ENCODE measurements at places on chromosomes 1 and 21.
A peak's percentile ranks its signal among the peaks of the same experiment; 100 is the strongest.

DNA sequence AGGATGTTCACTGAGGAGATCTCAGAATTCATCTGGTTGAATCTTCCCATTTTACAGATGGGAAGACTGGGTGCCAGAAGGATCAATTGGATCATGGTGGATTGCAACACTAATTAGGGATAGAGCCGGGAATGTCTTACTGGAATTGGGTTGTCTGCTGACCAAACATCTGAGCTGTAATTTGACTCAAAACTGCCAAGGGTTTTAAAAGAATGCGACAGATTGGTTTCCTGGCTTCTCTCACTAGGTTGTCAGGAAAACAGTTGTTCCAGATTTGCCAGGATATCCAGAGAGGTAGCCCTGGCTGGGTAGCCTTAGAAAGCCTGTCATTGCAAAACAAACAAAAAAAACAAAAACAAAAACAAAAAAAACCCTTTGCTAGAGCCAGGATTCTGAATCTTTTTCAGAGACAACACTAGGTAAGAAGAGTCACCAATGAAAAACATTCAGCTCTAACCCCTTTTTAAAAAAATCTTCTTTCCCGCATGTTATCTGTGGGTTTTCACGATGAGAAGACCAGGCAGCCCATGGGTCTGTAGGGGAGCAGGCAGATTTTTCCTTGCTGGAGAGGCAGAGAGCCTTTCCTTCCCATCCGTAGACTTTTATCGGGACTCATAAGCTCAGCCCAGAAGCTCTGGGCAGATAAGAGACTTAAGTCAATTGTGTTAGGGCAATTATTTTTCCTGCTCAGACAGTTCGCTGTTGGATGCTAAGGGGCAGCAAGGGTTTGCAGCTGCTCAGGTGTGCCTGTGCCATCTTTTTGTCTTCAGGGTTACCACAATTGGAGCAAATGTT, 418.9 kb downstream of the PRDM2 start:
- DNase-seq, result no peak

DNA sequence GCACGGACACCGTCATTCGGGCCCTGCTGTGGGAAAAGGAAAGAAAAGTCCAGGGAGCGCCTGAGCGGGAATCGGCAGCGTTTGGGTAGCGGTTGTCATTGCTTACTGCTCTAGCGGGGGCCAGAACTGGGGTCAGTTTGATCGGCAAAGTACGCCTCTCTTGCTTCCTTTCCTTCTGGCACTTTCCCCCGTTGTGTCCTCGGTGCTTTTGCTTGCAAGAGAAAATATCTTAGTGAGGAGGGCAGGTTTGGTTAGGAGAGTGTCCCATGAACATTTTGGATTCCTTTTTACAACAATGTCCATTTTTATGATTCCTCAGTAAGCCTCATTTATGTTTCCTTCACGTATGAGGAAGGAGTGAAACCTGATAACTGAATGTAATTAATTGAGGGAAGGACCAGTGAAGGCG, 670 bp downstream of the ST3GAL3 start:
- no peak for DNase-seq

GRCh38 chr1:163596541-163597258, 274.9 kb downstream of the NUF2 start:
- peak; percentile 36 for DNase-seq

GRCh38 chr1:218521414-218522169, 176.5 kb downstream of the TGFB2 start:
- DNase-seq, result peak; percentile 58

DNA sequence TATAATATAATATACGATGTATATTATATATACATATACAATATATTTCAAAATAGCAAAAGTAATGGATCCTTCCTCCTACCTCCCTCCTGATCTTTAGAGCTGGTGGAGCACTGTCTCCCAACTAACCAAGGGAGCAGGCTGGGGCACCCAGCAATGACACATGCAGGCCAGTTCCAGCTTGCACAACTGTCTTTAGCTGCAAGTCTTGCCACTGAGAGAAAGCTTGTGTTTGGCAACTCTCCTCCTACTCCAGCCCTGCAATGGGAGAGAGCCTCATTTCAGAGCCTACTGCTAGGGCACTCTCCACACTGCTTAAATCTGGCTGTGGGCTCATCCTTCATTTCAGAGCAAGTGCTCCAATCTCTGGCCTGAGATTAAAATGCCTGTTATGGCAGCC, 469.8 kb upstream of the OLFM3 start:
- DNase-seq, result no peak
